ENCODE measurements at places on chromosomes 3 and 15.

DNA sequence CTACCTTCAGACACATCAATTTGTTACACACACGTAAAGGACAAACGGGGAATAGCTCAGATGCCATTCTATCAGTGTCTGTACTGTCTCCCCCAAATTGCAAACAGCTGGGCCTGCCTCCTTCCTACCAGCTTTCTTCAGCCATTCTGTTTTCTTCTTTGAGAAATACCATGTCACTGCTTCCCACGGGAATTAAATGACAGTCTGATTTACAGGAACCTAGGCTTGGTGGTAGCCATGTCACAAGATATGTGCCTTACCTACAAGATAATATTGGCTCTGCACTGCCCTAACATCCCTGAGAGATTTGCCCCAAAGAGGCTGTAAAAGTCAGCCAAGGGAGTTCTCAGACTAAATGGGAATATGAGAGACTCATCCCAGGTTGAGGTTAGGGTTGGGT is 308.3 kb downstream of the LRTM1 start:
- H3K27me3 ChIP-seq: no peaks in the 10 kb centered on the region
- H3K4me3 ChIP-seq: no peak overlapping the region
- no peak overlapping the region for H3K27ac ChIP-seq

DNA sequence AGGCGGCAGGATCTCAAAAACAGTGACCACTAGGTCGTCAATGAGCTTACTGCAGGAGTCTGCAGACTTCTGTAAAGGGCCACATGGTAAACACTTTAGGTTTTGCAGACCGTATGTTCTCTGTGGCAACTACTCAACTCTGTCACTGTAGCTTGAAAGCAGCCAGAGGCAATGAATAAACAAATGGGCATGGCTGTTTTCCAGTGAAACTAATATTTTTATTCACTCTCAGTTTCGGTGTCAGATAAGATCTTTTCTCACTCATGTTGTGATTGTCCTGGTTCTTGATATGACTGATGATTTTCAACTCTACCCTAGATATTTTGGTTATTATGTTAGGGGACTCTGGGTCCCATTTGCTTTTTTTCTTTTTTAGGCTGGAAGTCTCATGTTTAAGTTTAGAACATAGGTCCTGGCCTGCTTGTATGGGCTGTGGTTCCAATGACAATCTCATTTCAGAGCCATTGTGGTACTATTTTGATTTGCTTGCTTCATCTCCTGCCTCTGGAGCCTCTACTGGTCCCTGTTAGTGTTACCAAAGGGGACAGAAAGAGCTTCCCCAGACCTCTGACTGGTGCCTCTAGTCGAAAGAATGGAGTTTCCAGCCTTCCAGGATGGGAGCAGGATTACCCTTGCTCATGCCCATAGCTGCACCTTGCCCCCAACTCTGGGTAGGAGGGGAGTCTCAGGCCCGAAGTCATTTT is 222.0 kb downstream of the STT3B start:
- no peaks in the 10 kb centered on the region for H3K36me3 ChIP-seq
- H3K27ac ChIP-seq: no peak overlapping the region
- no peak overlapping the region for H3K4me3 ChIP-seq

GRCh38 chr15:90421527-90421926 is 33.5 kb downstream of the IQGAP1 start:
- H3K4me3 ChIP-seq: no peak overlapping the region
- H3K36me3 ChIP-seq: peaks cover 22% of the 10 kb centered on the region
- H3K27ac ChIP-seq: peak overlapping the region; percentile 27
- peaks cover 89% of the 10 kb centered on the region for H3K4me1 ChIP-seq

GRCh38 chr3:142945023-142945422 is 18.5 kb downstream of the PAQR9 start:
- no peaks in the 10 kb centered on the region for H3K36me3 ChIP-seq
- H3K4me3 ChIP-seq: no peak overlapping the region
- H3K4me1 ChIP-seq: peaks cover 8% of the 10 kb centered on the region
- no peak overlapping the region for H3K27ac ChIP-seq

DNA sequence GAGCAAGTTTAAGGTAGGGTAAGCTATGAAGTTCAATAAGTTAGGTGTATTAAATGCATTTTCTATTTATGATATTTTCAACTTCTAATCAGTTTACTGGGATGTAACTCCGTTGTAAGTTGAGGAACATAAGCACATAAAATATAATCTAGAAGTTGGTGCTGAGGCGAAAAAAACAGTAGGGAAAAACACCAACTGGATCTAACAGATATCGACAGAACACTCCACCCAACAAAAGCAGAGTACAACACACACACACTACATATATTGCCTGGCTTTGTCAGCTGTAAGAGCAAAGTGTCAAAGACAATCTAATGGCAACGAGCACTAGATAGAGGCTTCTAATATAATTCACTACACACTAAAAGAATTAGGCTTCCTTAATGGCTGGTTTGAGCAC is 8.4 kb downstream of the PIK3R4 start:
- H3K27me3 ChIP-seq: no peaks in the 10 kb centered on the region
- DNase-seq: no peak
- peaks cover 43% of the 10 kb centered on the region for H3K4me1 ChIP-seq
- H3K36me3 ChIP-seq: peaks cover 65% of the 10 kb centered on the region
- no peak overlapping the region for H3K4me3 ChIP-seq

GRCh38 chr3:105473521-105474223 is 107.0 kb downstream of the ALCAM start:
- no peaks in the 10 kb centered on the region for H3K27me3 ChIP-seq
- no peak overlapping the region for H3K27ac ChIP-seq
- H3K36me3 ChIP-seq: no peaks in the 10 kb centered on the region
- peaks cover 8% of the 10 kb centered on the region for H3K4me1 ChIP-seq
- no peak overlapping the region for H3K4me3 ChIP-seq
